ENCODE measurements at places on chromosomes 3 and 15.

- DNase-seq = no peak
Observed at GRCh38 chr3:95044101-95044500, 981.2 kb downstream of the NSUN3 start.

DNA sequence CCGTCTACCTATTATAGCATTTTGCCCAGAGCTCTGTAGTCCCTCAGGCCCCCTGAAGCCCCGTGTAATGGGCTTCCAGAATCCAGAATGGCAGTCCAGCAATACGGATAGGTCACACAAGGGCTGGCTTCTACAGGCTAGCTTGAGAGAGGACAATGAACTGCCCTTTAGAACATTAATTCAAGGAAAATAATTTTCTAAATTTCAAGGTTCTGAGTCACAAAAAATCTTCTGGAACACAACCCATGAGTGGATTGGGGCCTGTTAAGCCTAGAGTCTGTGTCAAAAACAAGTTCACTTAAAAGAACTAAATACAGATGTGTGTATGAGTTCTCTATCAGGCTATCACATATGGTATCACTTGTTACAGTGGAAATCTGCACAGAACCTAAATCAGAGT lies 28.8 kb downstream of the DCP1A start:
- no peak for DNase-seq

- no peak for DNase-seq
Observed at GRCh38 chr15:63551400-63551799, 45.8 kb upstream of the FBXL22 start.

DNA sequence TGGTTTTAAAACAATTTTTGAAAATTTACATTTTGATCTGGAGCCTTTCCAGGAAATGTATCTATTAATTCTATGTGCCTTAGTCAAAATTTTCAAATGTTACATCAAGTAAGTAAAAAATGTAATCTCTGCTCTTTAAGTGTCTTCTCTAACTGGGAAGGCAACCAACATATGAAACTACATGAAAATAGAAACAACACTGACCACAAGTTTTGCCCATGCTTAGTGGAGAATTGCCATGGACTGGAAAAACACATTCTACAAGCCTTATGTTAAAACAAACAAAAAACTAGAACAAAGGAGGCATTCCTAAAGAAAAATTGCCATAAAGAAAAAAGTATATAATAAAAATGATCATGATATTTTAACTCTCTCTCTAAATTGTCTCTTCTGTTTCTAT lies 75.9 kb upstream of the SPRED1 start:
- no peak for DNase-seq

DNA sequence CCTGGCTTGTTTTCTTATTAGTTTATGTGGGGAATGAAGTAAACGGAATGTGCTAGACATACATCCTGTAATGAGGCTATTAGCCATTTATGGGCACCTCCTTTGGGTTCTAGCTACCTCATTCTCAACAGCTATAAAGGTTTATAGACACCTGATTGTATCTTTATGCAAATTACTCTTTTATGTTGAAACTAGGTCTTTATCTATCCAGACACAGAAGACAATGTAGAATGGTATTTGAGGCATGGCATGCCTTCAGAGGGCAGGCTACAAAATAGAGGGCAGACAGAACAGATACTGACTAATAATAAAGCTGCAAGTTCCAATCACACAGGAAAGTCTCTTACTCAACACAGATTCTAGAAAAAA lies 27.1 kb downstream of the TBC1D2B start:
- no peak for DNase-seq

DNA sequence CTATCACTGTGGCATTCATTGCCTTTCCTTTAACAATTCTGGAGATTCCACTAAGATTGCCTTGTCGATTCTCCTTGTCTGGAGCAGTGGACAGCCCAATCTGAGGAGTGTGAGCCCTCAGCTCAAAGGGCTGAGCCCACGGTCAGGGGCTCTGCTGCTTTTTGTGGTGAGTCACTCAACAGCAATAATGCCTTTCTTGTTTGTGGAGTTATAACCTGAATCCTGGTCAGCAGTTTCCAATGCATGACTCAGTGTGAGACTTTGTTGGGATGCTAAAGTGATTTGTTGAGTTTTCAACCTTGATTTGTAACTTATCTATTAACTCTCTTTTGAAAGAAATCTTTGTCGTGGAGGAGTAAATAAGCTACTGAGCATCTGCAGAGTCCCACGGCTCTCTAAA lies 183.5 kb downstream of the TJP1 start:
- no peak for DNase-seq

DNA sequence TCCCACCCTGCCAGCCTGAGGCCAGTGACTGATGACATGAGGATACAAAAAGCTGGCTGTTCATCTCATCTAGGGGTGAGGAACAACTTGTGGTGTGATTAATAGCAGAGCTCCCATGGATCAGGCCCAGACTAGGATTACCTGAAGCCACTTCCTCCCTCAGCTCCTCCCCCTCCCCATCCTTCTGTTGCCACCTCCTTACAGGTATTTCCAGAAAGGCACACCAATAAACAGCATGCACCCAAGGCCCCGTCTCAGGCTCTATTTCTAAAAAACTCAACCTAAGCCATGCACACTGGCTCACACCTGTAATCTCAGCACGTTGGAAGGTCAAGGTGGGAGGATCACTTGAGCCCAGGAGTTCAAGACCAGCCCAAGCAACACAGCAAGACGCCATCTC lies 54.1 kb downstream of the SRGAP3 start:
- no peak for DNase-seq

- no peak for DNase-seq
Observed at GRCh38 chr3:132164469-132165092, 129.8 kb upstream of the CPNE4 start.

- no peak for DNase-seq
Observed at GRCh38 chr3:159263750-159264553, 462.1 kb downstream of the MFSD1 start.

- DNase-seq = no peak
Observed at GRCh38 chr3:124802702-124803101, 72.5 kb downstream of the UMPS start.

DNA sequence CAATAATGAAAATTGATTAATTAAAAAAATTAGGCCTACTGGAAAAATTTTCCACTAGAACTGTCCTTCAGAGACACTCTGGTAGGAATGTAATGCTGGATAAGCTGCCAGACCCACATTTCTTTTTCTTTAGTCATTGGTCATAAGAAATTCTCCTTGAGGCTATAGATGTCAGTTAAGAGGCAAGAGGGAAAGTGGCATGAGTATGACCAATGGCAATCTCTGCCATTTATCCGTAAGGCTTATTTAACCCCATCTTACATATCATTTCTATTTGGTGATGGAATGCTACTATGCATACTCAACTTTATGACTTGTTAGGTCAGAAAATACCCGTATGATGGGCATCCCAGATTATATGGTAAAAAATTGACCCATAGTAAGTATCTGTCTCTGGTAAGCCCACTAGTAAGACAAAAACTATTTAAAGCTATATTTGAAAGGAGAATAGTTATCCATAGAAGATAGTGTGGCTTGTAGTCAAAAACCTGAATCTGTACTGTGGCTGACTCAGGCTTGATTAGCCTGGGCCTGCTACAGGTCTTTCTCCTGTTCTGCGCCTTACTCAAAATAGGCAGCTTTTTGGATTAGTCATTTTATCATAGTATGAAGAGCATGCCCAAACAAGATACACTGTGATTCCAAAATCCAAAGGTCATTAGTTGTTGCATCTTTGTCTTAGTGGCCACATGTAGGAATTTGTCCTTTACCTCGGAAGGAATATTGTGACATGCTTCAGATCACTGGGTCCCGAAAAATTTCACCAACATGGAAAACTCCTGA lies 314.7 kb downstream of the PYDC2 start:
- DNase-seq = no peak
